Hematopoietic multipotent progenitor cell treated with erythropoietin and hydrocortisone succinate and interleukin-3 and kit ligand, for 6 days (in vitro differentiated cells): ENCODE measurements at places on chromosomes 1 and 21.

GRCh38 chr1:15876357-15877055 lies 29.0 kb downstream of the SPEN start:
- peak; percentile 13 for DNase-seq

DNA sequence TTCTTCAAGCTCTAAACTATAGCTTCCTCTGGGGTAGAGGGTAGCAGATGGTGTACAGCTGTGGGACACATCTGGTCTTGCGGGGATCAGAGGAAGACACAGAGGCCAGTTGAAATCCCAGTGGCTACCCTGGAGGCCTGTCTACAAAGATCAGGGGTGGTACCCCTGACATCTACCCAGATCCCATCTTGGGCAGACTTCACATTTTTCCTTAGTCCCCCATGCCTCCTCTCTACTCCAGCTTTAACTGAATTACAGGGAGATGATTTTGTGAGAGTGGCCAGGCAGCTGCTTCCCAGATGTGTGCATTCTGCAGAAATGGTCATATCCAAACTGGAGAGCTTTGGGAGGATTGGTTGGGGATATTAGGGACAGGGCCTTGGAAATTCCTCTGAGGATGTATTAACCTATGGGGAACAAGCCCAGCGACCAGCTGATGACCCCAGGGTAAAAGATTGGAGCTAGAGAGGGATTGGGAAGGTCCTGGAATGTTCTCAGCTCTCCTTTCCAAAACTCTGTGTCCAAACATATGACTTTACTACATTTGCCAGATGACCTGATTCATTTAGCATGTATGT lies 9.6 kb upstream of the CD34 start:
- no peak for DNase-seq

GRCh38 chr1:209619696-209620486 lies 32.3 kb downstream of the LAMB3 start:
- DNase-seq = no peak

- no peak for DNase-seq
Measured at GRCh38 chr21:31932470-31932764, 59.6 kb downstream of the HUNK start.

GRCh38 chr21:26423511-26423910 lies 149.6 kb downstream of the CYYR1 start:
- DNase-seq = no peak

- no peak for DNase-seq
Measured at GRCh38 chr1:85303440-85304162, 27.2 kb upstream of the BCL10 start.

DNA sequence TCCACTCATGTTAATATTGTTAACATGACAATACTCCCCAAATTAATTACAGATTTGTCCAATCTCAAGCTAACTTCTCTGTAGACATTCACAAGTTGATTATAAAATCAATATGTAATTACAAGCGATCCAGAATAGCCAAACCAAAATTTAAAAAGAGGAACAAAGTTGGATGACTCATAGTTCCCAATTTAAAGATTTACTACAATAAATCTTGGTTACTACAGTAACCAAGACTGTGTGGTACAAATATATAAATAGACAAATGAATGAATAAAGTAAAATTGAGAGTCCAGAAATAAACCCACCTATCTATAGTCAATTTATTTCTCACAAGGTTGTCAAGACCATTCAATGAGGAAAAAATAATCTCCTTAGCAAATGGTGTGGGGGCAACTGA lies 7.1 kb upstream of the KRTAP10-4 start:
- peak; percentile 8 for DNase-seq

DNA sequence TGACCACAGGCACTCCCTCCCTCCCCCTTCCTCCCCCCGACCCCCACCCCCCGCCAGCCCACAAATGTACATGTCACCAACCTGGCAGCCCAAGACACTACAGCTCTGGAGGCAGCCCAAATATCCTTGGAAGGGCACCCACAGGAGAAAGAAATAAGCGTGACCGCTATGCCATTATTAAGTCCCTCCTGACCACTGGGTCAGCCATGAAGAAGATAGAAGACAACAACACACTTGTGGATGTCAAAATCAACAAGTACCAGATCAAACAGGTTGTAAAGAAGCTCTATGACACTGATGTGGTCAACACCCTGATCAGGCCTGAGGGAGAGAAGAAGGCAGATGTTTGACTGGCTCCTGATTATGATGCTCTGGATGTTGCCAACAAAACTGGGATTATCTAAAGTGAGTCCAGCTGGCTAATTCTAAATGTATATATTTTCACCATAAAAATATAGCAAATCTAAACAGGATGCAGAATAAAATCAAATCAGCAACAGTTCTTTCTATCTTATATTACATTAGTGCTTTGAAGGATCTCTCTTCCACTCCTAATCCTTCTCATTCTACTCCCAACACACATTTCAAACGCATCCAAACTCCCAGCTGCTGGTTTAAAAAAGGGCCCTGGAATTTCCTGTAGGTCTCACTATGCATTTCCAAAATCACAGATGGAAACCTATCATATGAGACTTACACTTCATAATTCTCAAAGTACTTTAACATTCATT lies 77.4 kb upstream of the SLFNL1 start:
- no peak for DNase-seq

GRCh38 chr1:99084562-99084961 lies 79.9 kb upstream of the PLPPR5 start:
- DNase-seq = no peak

DNA sequence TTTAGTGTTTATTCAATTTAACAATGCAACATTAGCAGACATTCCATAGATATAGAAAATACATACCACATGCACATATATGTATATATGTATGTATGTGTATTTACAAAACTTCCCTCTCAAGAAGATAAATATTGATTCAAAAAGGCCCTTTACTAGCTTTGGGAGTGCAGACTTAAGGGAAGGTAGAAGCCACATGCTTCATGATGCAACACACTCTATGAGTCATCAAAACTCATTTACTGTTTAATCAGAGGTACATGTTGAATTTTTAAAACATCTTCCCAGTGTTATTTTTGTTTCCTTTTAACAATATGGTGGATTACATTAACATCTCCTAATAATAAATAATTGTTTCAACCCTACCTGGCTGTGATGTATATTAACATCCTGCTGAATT lies 61.4 kb upstream of the KIRREL1 start:
- peak; percentile 39 for DNase-seq

DNA sequence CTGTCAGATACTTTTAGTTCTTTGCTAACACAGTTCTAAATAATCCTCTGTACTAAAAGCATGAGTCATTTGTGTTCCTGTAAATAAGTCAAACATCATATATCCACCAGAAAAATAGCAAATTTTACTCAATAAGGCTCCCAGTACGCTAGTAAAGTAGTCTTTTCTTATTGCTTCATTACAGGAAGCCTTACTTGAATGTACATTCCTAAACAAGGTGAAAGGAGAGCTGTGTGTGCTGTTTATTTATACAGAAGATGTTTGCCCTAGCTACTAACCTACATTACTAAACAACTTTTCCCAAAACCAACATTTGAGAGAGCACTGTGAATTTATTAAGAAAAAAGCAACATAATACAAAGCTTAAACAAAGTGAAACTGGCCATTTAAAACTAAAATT lies 52.0 kb downstream of the ZNHIT6 start:
- DNase-seq = no peak

GRCh38 chr1:217881131-217881543 lies 250.0 kb downstream of the SPATA17 start:
- no peak for DNase-seq

DNA sequence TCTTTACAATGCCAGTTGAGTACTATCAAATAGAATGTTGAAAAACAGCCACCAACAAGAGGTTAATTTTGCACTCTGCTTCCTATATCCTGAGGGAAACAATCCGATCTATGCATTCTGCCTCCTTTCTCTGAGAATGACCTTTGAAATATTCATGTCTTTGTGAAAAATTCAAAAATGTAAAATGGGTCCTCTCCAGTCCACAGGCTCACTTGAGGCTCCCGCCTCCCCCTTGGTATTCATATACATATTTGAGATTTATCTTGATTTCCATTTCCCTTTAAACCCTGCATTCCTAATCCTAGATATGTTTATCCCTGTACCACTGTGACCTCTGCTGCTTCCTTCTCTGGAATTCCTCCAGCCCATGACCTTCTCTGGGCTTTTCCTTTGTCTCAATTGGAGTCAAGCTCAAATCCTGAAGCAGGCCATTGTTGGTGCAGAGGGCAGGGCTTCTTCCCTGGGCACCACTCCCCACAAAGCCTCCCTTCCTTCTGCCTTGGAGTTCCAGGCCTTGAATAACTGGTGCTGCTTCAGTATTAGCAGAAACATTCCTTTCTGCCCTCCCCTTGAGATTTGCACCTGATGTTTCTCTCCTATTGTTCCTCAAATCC lies 296.8 kb downstream of the PBX1 start:
- no peak for DNase-seq

DNA sequence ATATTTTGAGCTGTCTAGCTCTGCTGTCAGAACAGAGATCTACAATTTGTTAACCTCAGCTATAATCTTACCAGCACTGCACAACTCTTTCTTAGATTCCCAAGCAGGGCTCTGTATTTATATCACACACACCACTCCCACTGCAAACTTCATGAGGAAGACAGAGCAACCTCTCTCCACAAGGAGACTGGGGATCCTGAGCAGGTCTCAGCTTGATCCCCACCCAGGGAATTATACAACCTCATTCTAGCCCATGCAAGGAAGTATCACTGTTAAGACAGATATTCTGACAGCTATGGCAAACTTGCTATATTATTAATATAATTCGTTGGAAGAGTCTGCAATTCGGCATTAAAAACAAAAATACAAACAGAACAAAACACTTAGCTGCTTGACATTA lies 40.4 kb downstream of the EGLN1 start:
- DNase-seq = no peak

DNA sequence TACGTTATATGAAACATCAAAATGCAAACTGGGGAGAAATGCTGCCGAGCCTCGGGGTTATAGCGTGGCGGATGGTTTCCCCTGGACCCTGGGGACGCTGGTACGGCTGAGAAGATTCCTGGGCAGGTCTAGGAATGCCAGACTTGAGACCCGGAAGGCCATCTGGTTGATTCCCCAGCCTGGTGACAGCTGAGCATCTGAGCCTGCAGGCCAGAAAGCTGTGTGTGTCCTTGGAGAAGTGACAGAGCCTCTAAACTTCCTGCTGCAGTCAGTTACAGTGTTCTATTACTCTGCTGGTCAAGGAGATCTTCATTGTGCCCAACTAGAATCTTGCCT lies 2.3 kb downstream of the VASH2 start:
- DNase-seq = no peak

- peak; percentile 67 for DNase-seq
Measured at GRCh38 chr1:21261551-21262292, 28.5 kb downstream of the ECE1 start.

GRCh38 chr1:234371414-234371813 lies 1.8 kb upstream of the COA6 start:
- no peak for DNase-seq
